ENCODE measurements at places on chromosomes 2 and 18.

GRCh38 chr18:28018351-28018750 lies 158.6 kb downstream of the CDH2 start:
- no peak for DNase-seq

- no peak for DNase-seq
Measured at GRCh38 chr2:72134408-72134996, 13.2 kb downstream of the CYP26B1 start.

- no peak for DNase-seq
Measured at GRCh38 chr2:11292464-11293255, 51.8 kb downstream of the ROCK2 start.

DNA sequence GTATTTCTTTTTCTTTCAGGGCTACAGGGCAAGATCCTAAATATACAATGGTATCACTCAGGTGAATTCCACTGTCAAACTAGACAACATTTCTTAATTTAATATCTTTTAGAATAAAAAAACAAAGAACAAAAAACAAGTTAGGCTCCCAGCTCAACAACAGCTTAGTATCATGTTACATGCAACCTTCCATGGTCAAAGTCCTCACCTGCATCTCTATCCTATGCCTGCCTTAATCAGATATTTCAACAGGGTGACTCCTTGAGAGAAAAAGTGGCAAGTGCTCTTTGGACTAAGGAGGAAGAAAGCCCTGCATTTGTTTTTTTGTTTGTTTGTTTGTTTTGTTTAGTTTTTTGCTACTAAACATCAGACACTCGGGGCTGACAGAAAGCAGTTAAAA lies 50.2 kb downstream of the WDFY1 start:
- DNase-seq = no peak

DNA sequence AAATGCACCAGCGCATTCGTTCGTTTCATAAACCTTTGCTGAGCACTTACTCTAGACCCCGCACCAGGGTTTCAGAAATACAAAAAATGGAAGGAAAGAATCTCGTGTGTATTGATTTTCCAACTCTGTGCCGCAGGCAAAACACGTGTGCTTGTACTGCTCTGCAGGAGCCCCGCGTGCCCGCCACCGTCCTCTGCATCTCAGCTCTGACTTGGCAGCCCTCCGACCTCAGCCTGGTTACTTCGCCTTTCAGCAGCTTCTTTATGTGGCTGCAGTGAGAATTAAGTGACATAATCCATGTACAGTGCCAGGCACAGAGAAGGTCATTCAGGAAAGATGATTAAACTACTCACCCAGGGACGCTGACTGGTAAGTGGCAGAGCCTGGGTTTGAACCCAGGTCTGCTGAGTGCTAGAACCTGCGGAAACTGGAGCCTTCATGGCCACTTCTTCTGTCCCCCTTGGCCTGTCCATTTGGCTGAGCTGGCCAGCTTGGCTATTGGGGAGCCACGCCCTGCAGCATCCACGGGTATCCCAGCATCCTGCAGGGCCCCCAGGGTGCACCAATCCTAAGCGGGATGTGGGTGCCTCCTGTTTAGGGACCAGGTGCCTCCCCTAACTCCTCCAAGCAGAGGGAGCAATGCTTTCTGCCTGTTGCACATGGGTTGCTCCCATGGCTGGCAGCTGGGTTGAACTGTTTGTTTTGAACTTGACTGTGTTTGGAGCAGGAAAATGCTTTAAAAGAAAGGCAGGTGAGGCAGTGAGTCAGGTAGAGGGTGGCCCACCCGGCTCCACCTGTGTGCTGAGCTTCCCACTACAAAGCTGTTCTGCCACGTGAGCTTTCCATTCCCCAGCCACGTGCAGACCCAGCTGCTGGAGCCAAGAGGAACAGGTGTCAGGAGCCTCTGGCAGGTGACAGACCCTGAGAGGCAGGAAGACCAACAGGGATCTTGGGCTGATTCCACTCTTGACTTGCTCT lies 34.3 kb downstream of the INHBB start:
- DNase-seq = no peak

DNA sequence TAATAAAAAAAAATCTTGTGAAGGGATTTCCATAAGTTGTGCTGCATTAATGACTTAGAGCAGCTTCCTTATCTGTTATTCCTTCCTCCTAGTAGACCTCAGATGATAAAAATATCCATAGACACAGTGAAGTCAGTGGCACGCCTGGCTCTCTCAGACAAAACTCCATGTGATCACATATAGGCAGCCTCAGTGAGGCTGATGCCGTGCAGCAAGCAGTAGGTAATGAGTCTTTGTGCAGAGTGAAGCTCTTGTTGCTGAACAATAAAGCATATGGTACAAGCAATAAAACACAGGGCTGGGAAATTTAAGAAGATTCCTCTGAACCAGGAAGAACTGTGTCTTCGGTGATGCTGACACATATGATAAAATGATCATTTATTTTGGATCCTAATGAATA lies 102.7 kb downstream of the CSRNP3 start:
- DNase-seq = no peak

DNA sequence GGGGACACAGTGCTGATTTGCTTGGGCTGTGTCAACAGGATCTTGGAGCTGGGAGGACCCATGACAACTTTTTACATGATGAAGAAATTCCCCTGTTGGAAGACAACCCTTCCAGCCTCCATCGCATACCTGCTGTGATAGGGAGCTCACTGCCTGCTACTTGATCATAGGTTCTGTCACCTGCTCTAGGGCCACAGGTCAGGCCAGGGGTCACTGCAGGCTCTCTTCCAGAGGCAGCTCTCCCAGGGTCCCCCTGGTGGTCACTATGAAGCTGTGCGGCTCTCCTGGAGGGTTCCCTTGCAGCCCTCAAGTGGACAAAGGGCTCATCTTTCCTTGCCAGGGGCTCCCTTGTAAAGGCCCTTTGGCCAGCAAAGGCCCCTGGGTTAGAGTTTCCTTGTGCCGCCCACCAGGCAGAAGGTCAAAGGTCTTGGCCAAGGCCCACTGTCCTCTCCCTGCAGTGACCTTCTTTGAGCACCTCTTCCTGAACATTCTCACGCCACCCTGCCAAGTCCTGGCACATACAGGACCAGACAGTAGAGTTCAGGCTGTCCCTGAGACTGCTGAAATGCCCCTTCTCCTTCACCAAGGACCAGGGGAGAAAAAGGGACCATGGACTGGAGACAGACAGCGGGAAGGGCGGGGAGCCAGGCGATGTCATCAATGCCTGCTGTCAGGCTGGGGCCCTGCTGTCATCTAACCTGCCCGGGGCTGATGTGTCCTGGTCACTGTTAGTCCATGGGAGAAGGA lies 345.1 kb downstream of the DYSF start:
- DNase-seq = no peak

DNA sequence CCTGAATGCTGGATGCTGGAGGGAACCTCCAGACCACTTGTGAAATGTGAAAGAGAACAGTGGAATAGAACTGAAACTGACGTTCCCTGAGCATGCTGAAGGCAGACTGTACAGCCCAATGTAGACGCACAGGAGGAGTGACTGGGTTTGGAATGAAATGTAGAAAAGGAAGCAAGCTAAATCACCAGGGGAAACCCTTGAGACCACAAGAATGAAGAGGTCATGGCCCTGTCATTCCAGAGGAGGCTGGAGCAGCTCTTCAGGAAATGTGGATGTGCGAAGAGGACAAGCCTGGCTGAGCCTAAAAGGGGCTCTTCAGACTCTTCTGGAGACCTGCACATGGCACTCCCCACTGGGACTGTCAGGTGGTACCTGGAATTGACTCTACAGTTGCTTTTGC lies 118.5 kb upstream of the ALPP start:
- DNase-seq = no peak

DNA sequence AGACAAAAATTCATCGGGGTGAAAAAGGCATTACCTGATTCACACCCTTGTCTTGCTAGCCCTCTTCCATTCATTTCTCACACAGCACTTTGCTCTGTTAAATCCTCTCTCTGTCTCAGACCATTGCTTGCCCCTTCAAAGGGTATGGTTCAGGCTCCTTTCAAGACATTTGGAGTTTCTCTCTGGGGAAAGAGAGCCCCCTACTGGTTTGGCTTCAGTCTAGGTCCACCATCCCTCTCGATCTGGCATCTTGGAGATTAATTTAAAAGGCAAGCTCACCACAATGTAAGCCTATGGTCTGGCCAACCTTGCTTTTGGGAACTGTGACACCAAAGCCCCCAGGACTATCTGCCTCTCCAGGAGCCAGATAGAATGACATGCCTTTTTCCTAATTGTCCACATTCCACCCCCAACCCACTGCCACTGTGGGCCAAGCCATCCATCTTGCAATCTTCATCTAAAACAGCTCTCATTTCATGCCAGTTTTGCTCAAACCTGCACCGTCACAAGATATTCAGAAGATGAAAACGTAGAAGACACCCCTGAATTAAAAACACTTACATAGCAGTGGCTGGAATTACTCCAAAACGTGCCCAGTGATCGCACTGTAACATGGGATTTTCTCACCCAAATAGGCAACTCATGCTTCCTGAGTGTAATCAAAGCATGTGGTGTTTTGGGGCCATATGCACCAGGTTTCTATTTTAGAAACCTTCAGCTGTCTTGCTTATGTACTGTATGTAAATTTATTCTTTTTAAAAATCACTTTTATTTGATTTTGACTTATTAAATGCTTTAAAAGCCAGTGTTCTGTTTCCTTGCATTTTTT lies 93.9 kb downstream of the FARSB start:
- DNase-seq = no peak

DNA sequence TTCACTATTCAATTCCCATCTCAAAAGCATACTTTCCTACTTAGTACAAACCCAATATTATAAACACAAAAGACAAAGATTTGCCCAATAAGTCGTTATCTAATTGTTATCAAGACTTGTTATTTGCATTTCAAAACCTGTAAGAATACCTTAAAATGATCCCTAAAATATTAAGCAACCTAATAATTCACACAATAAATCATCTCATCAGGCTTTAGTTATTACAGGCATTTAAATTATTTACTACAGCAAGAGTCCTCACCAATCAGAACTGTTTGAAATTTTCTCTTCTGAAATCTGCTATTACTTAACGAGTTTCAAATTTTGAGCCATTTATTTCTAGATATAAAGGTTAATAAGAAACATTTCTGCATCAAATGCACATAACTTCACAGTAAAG lies 1.6 kb downstream of the CCDC88A start:
- no peak for DNase-seq

DNA sequence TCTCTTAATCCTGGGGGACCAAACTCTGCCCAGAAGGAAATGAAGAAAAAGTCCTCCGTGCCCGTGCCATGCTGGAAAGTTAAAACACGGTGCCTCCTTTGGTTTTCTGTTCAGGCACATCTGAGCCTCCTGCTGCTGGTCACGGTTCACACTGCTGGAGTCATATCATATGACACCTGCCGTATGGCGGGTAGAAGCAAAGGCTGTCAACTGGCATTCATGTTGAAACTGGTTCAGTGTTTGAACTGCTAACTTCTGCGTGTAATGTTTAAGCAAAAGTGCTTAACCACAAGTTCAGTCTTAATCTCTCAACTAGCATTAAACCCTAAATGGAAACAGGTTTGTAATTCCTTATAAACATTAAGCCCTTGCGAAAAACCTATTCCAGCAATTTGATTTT lies 3.1 kb downstream of the STK39 start:
- no peak for DNase-seq

GRCh38 chr2:218019411-218020060 lies 16.7 kb upstream of the TNS1 start:
- no peak for DNase-seq

GRCh38 chr18:8660316-8660715 lies 45.0 kb upstream of the MTCL1 start:
- DNase-seq = no peak

GRCh38 chr2:231545105-231545902 lies 15.1 kb upstream of the NMUR1 start:
- no peak for DNase-seq

- DNase-seq = no peak
Measured at GRCh38 chr2:18479947-18480369, 80.5 kb downstream of the RDH14 start.

- no peak for DNase-seq
Measured at GRCh38 chr18:13465124-13465446, 246.5 kb downstream of the LDLRAD4 start.

GRCh38 chr2:37656512-37657423 lies 14.7 kb downstream of the CDC42EP3 start:
- no peak for DNase-seq

- DNase-seq = peak; percentile 44
Measured at GRCh38 chr18:48833701-48834412, 116.9 kb downstream of the SMAD7 start.

DNA sequence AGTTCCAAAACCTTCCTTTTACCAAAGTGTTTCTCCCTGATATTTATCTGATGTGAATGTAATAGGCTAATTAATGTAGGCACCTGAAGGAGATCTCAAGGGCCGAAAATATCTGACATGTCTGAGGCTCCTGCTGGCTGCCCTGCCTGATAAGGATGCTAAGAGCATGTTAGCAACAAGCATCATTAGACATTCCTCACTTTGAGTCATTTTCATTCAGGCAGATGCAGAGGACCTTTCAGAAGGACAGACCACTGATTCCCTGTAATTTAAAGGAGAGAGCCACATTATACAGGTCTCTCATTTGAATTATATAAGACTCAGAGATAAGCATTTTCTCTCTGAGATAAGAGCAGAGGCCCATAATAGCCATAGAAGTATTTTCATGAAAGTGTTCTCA lies 222.4 kb upstream of the NCKAP5 start:
- no peak for DNase-seq

- no peak for DNase-seq
Measured at GRCh38 chr2:71070294-71071093, 2.0 kb downstream of the NAGK start.

GRCh38 chr2:98777076-98777475 lies 46.1 kb upstream of the MGAT4A start:
- DNase-seq = no peak

- no peak for DNase-seq
Measured at GRCh38 chr2:23606968-23607367, 222.0 kb downstream of the KLHL29 start.

GRCh38 chr2:128377071-128377910 lies 58.6 kb upstream of the HS6ST1 start:
- DNase-seq = no peak

DNA sequence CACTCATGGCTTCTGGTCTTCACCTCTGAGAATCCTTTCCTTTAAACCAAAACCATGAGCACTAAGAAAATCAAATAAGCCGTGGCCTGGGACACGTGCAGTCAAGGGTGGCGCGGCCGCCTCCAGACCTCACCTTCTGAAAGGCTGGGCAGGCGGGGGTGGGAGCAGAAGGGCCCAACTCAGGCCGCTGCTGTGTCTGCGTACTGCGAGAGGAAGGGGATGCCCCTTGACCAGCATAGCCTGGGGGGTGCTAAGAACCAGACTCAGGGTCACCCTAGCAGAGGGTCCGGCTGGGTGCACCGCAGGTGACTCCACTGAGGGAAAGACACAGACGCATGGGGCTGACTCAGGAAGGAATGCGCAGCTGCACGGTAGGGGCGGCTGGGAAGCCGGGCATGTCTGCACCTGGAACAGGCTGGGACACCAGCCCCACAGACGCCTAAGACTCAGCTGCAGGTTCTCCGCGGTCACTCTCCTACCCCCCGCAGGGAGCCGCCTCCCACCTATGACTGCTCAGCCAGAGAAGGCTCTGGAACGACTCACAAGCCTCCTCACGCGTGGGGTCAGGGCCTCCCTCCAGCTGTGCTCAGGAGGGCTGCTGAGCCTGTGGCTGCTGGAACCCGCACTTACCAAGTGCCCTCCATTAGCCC lies 432.4 kb upstream of the MYT1L start:
- DNase-seq = no peak

- DNase-seq = no peak
Measured at GRCh38 chr2:159792599-159792998, 5.4 kb downstream of the CD302 start.

GRCh38 chr18:49142216-49142615 lies 191.5 kb upstream of the SMAD7 start:
- no peak for DNase-seq

All from T-helper 9 cell (primary cell).